ENCODE measurements at places on chromosomes 3 and 15.

- no peak for DNase-seq
Observed at GRCh38 chr3:62167566-62168262, 205.6 kb downstream of the FEZF2 start.

DNA sequence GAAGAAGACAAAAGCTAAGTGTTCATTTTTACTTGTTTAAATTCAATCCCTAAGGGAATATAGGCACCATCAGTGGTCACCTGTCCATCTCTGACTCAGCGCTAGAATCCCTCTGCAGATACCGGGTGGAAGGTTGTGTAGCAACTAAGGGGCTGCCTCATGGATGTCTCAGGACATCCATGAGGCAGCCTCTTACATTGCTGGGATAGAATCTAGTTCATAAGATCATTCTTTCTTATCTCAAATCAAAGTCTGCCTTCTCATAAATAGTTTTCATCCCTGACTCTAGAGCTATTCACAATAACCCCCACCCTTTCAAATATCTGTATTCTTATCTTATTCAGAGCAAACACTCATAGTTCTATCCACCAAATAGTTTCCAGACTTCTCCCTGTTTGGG is 38.1 kb downstream of the HSPBAP1 start:
- DNase-seq = no peak

DNA sequence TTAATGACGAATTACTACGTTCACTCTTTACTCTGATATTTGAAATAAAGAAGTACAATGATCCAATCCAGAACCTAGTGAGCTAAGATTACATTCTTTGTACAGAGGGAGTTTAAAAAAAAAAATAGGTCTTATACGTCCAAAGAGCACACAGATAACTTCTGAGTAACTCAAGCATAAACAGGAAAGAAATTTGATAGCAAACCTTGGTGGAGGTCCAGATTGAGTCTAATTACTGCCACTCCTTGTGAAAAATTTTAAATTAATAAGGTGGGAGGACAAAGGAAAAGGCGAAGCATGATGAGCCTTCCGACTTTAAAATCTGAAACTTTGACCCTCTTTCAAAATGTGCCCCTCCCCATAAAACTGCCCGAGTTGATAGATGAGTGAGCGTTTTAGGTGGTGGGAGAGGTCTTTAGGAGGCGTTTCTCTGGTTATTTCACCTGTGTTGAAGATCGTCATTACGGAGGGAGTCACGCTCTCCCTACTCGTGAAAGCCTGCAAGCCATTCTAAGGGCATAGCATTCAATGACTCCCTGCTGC is 127.0 kb upstream of the ROBO2 start:
- DNase-seq = no peak

DNA sequence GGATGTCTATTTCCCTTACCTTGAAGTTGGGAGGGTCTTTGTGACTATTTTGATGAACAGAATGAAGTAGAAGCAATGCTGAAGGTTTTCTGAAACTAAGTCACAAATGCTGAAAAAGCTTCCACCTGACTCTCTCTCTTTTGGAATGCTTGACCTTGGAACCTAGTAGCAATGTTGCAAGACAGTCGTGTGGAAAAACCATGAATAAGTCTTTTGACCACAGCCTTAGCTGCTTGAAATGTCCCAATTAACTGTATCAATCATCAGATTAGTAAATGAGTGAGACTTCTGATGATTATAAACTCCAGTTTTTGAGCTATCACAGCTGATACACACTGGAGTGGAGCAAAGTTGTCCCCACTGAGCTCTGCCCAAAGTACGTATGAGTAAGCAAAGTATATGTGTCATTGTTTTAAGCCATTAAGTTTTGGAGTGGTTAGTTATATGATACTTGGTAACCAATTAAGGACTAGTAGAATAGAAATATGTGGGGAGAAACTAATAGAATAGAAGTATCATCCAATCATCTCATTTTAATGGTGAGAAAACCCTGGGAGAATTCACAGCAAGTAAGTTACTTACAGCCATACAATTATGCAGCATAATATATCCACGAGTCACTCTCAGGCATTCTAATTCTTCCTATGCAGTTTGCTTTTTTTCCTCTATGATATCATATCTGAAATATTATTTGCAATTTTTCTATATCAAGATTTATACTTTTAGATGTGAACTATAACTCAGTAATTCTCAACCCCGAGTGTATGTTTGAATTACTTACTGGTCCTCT is 1010.6 kb downstream of the ROBO2 start:
- DNase-seq = no peak

DNA sequence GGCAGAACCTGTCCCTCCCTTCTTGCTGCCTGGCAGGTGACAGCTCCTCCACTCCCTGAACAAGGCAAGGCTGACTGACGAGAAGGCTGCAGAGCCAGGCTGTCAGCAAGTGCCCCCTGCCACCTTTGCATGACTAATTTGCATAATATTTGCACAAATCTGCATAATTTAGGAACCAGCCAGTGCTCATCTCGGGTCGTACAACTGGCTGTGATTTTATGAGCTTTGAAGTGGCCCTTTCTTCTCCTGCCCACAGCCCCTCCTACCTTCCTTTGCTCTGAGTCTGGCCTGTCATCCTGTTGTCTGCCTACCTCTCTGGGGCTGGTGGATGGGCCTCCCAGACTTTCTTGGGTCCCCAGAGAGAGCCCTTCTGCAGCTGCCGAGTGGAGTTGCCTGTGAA is 58.9 kb downstream of the LINGO1 start:
- no peak for DNase-seq

DNA sequence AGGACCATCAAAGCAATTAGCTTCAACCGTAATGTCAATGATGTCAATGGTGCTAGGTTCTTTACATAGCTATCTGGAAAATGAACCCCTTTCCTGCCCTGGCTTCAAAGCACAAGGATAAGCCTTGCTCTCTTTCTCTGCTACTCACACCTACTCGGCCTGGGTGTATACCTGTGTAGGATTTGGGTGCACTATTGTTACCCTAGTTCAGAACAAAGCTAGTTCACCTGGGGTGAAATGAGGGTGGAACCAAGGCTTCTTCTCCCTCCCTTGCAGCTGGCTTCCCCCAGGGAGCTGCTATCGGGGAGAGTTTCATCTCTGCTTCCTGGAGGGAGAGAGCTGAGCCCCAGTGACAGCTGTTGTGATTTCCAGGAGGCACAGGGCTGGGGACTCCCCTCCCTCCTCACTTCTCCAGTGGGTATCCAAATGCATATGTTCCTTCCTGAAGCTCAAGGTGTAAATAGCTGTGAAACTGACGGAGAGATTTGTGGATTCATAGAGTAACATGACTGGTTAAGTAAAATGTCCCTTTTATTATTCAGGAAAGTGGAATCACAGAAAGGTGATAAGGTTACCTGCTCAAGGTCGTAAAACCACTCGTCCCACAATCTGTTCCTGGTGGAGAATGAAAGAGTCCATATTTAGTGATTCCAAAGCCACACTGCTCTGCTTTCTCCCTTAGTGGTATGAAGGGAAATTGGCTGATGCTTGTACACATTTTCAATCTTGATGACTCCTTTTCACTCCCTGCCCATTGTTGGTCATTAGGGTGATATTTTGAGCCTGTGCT is 11.8 kb upstream of the C3orf70 start:
- no peak for DNase-seq

DNA sequence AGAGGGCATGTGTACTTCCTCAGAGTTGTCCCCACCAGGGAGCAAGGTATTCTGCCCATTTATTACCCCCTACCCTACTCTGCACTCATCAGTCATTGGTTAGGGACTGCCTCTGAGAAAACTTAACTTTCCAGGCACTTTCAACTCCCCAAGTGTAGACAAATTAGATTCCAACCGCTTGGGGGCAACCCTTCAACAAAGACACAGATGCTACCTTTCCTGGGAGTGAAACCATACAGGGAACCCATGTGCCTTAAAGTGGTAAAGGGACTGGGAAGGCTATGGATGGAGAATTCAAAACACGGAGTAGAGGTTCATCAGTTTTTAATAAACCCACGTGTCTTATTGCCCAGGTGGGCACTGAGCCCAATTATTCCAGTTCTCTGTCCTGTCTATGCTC is 19.4 kb upstream of the UBE2E2 start:
- no peak for DNase-seq

DNA sequence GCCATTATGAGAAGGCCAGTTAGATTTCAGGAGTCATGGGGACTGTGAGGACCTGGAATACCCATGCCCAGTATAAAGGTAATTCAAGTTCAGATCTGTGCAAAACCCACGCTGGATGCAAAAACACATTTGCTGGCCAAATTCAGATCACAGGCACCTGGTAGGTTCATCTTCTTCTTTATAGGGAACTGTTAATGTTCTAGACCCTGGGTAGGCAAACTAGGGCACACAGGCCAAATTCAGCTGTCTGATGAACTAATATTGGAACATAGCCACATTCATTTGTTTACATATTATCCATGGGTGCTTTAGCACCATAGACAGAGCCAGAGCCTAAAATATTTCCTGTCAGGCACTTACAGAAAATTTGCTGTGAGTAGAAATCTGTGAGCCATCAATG is 241.4 kb downstream of the PTPRG start:
- DNase-seq = no peak

- no peak for DNase-seq
Observed at GRCh38 chr15:37131621-37132020, 31.3 kb upstream of the MEIS2 start.

DNA sequence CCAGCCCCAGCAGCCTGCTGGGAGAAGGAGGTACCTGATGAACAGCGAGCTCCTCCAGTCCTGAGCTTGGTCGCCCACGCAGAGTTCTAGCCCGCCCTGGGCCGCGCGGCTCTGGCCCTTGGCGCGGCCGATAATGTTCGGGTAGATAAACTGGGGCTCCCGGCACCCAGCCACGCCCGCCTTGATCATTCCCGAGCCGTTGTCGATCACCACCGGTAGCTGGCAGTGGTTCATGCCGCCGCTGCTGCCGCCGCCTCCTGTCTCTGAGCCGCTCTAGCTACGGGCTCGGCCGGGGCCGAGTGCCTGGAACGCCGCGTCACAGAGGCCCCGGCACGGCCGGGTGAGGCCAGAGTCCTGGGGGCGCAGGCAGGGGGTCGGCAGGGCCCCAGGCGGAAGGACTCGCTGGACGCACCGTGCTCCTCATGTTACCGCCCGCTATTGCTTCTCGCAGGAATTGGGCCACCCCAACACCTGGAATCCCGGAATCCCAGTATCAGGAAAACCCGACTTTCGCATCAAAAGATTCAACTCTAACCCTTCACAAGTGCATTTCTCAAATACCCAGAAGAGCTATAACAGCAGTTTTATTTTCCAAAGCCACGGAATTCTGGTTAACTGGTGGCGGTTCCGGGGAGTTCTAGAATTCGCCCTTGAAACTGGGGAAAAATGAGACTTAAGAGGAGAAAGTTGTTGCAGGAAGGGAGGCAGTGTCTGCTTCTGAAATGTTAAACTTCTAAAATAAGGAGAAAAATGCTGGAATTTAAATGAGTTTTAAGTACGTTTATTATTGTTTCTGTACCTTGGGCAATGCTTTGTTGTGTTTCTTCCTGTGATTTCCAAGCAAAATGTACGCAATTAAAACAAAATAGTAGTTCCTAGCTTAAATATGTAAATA is at the start of gene ACTRT3:
Gene ACTRT3 (minus strand): TSS at position 275 of the 895 bp plus-strand sequence. CDS start 41 bp downstream, at position 234.
- DNase-seq = no peak

- no peak for DNase-seq
Observed at GRCh38 chr15:35308802-35309201, 223.7 kb upstream of the NANOGP8 start.

DNA sequence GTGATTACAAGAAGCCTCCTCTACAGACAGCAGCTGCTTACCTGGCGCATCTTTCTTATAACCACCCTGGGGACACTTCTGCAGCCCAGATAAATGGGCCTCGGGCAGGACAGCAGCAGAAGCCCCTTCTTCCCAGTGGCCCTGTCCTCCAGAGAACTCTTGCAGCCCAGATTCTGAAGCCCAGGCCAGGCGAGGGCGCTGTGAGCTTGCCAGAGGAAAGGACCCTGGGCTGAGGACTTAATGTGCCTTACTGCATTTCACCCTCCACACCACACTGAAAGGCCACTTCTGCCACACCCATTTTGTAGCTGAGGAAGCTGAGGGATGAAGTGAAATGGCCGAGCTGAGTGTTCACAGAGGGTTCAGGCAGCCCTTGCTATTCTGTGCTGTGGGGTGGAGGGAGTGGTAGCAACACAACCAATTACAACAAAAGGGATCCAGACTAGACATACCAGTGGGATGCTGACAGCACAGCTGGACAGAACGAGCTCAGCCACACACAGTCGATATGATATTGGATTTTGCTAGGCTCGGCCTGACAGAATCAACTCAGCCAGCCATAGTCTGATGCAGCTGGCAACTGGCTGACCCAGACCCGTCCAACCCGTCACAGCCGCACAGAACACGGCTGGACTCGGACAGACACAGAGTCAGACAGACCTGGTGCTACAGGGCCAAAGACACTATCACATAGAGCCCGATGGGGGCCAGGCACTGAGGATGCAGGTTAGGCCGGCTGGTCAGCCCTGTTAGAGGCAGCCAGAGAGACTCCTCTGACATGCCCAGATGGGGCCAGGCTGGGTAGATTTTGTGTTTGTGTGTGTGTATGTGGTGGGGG is 7.3 kb downstream of the ACOX2 start:
- no peak for DNase-seq

DNA sequence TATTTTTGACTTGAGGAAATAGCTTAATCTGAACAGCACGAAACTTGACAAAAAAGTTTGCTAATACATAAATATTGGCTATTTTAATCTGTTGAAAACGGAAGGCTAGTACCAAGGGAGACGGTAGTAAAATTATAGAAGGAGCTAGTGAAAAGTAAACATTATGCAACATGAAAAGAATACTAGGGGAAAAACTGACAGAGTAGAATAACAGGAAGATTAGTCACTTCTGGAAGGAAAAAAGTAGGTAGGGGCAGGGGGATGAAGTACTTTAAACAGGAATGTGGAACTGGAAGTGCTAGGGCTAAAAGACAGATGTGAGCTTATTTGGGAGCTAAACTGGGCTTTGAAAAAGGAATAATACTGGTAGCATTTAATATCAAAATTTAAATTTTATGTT is 60.1 kb downstream of the MBNL1 start:
- DNase-seq = no peak

DNA sequence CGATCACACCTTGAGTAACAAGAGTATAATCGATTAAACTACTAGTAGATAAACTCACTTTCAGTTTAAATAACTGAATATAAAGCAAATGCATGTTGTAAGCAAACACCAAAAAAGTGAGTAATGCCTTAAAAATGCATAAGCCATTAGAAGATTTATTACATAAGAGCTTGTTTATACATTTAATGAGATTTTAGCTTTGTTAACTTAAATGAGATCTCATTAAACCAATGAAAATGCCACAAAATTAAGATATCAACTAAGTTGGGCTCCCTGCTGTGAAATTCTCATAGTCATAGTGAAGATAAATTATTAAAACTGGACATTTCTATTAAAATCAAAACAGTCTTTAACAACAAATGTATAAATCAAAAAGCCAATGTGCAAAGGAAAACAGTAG is 701.2 kb downstream of the NLGN1 start:
- DNase-seq = no peak

- no peak for DNase-seq
Observed at GRCh38 chr15:71509139-71509538, 301.2 kb upstream of the NR2E3 start.
